ENCODE measurements at places on chromosomes 11 and 22.
A peak's percentile ranks its signal among the peaks of the same experiment; 100 is the strongest.

DNA sequence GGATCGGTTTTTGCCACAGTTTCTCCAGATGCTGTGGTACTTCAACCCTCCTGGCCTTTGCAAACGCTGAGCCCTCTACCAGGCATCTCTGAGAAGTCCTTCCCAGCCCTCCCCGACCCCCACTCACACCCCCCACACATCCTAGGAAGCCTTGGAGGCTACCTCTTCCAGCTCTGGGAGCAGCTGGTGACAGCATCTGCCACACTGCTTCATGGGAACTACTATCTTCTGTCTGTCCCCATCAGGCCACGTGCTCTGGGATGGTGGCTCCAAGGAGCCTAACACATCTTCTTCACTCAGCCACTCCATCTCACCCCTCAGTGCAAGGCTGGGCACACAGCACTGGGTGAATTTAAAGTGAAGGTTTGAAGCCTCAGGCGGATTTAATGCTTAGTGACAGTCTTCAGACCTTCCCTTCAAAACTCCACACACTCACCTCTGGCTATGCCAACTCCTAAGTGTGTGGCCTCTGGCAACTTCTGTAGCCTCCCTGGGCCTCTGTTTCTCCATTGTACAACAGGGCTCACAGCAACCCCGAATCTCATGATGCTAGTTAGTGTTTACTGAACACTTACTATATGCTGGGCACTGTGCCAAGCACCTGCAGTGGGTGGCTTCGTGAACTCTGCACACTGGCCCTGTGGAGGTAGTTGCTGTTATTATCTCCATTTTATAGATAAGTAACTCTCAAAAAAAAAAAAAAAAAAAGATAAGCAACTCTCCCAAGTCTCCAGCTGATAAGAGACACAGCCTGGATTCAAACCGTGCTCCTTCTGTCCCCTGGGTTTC lies 7.3 kb upstream of the TP53I11 start:
- DNase-seq = no peak

GRCh38 chr22:24125941-24126340 lies 55.3 kb upstream of the SUSD2 start:
- no peak for DNase-seq

DNA sequence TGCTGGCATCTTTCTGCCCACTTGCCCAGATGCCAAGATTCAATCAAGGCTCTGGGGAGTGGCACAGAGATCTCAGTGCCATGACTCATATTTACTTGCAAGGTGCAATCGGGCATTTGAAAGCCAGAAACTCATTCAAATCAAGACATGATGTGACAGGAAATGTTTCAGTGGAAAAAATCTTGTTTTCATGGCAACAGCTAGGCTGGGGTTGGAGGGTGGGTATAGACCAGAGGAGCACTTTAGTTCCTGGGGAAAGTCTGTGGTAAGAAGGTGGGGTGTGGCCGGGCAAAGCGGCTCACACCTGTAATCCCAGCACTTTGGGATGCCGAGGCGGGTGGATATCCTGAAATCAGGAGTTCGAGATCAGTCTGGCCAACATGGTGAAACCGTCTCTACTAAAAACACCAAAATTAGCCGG lies 1.2 kb downstream of the MAJIN start:
- no peak for DNase-seq

- no peak for DNase-seq
Measured at GRCh38 chr11:35794850-35795249, 132.3 kb downstream of the TRIM44 start.

DNA sequence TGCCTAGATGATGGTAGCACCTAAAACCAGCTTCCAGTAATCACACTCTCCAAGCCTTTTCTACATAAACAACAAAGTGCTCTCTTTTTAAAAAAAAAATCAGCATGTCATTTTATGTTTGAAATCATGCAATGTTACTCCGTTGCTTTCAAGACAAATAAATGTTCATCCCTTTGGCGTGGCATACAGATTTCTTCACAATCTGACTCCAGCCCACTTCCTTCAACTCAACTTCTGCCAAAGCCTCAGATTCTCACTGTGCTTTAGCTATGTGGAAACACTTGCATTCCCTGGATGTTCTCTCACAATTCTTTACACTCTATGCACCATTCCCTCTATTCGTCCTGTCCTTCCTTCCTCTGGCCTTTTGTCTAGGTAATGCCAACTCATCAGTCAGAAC lies 206.3 kb upstream of the BLID start:
- no peak for DNase-seq

- DNase-seq = no peak
Measured at GRCh38 chr22:38412435-38413084, 42.4 kb downstream of the KCNJ4 start.

GRCh38 chr22:31342389-31343140 lies 3.6 kb downstream of the PATZ1 start:
- DNase-seq = no peak

- DNase-seq = no peak
Measured at GRCh38 chr11:76669901-76670484, 554 bp downstream of the LRRC32 start.

- DNase-seq = no peak
Measured at GRCh38 chr11:91305402-91305801, 919.2 kb upstream of the FAT3 start.

DNA sequence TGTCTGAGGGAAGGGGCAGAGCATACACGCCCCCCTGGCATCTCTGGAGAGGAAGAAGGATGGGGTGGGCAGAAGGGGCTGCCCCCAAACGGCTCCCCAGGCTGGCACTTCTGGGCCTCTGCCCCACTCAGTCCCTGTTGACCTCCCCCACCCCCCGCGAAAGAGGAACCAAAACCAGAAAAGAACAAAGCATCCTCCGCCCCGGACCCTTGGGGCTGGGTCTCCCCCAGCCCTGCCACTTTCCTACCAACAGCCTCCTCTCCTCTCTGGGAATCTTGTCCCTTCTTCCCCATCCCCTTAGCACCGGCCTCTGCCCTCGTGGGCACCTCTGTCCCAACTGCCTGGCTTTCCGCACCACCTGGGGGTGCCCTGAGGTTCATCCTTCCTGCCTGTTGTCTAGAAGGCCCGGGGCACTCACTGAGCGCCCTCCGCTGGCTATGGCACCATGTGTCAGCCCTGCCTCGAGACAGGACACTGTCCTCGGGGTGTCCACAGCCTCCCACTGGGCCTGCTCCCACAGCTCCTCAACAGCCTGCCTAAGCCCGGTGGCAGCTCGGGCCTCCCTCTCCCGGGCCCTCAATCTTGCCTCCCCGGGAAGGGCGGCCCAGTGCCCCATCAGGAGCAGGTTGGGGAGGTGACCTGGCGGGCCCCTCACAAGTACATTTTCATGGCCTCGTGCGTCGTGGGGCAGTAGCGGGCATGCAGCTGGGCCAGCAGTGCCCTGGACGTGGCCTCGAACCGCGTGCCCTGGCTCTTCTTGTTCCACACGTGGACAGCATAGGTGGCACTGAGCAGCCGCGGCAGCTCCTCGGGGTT lies 28.2 kb downstream of the A4GALT start:
- DNase-seq = no peak

DNA sequence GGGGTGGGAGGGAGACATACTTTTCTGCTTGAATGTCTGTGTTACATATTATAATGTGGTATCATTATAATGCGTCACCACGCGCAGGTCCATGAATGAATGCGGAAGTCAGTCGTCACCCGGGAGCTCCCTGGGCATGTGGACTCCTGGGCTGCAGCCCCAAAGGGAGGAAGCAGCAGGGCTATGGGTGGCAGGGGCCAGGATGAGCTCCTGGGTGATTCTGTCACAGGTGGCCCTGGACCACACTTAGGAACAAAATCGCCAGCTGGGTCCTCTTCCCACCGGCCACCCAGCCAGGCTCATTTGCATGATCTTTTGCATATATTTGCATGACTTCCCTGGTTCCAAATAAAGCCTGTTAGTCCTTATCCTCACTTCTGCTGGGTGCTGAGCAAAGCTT lies 51.2 kb downstream of the KCNJ4 start:
- DNase-seq = no peak

- no peak for DNase-seq
Measured at GRCh38 chr11:77999446-78000030, 5.1 kb upstream of the INTS4 start.

- DNase-seq = peak; percentile 11
Measured at GRCh38 chr11:67053896-67054329, 2.7 kb upstream of the RHOD start.

DNA sequence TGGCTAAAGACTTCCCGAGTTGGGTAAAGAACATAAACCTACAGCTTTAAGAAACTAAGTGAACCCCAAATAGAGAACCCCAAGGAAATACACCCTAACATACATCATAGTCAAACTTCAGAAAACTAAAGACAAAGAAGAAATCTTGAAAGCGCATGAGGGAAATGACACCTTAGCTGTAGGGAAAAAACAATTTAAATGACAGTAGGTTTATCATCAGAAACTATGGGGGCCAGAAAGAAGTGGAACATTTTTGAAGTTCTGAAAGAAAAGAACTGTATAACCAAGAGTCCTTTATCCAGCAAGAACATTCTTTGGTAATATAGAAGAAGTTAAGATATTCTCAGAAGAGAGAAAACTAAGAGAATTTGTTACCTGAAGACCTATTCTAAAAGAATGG lies 15.5 kb upstream of the OR2AT4 start:
- no peak for DNase-seq

DNA sequence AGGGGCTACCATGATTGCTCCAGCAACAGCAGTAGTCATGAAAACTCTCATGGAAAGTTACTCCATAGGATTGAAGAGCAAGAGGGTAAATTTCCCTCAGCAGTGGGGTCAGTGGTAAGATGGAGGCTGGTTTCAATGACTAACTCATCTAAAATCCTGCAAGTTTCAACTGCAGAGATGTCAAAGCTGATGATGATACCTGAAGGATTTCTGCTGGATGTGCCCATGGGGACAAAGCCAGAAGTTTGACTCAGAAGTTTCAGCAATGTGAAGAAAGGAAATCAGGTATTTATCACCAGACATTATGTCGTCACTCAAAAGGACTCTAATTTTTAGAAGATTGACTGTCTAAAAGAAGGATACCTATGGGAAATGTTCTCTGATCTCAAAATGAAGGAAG lies 29.1 kb downstream of the RAB38 start:
- no peak for DNase-seq

DNA sequence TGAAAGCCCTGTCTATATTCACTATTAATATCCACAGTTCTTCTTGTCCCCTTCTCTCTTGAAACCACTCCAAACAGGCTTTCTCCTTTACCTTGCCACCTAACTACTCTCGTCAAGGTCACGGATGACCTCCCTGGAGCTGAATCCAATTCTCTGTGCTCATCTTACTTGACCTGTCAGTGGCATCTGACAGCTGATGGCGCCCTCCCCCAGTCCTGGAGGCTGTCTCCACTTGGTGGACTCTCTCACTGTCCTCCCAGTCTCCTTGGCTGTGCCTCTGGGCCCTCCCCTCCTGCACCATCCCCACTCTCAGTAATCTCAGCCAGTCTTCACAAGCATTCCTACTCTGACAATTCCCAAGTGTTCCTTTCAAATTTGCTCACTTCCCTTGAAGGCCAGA lies 8.7 kb downstream of the TNKS1BP1 start:
- DNase-seq = no peak

DNA sequence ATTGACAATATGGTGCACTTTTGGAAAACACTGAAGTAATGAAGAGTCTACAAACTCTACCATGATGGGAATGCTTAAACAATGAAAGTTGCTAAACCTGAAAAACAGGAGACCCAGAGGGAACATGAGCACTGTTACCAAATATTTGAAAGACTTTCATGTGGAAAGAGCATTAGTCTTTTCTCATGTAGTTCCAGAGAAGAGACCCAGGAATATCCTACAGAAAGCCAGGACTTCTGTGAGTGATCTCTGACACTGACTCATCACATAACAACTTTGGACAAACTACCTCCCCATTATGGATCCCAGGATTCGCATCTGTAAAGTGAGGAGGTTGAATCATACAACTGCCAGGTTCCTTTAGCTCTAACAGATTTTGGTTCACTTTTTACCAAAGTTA lies 62.2 kb downstream of the FAM181B start:
- DNase-seq = no peak

DNA sequence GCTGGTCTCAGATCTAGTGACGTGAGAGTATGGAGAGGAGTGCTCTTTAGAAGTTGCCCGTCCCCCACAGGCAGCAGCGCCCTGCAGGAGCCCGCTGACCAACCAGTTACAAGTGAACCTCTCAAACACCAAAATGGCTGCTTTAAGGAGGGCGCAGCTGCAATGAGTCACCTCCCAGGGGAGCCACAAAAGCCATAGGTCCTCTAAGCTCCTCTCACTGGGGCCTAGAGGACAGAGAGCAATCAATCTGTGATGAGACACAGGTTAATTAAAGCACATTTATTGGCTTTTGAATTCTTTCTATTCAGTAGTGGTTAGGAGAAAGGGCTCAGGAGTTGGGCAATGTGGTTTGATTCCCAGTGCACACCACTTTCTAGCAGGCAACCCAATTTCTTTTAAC lies 15.5 kb upstream of the RAPSN start:
- no peak for DNase-seq

DNA sequence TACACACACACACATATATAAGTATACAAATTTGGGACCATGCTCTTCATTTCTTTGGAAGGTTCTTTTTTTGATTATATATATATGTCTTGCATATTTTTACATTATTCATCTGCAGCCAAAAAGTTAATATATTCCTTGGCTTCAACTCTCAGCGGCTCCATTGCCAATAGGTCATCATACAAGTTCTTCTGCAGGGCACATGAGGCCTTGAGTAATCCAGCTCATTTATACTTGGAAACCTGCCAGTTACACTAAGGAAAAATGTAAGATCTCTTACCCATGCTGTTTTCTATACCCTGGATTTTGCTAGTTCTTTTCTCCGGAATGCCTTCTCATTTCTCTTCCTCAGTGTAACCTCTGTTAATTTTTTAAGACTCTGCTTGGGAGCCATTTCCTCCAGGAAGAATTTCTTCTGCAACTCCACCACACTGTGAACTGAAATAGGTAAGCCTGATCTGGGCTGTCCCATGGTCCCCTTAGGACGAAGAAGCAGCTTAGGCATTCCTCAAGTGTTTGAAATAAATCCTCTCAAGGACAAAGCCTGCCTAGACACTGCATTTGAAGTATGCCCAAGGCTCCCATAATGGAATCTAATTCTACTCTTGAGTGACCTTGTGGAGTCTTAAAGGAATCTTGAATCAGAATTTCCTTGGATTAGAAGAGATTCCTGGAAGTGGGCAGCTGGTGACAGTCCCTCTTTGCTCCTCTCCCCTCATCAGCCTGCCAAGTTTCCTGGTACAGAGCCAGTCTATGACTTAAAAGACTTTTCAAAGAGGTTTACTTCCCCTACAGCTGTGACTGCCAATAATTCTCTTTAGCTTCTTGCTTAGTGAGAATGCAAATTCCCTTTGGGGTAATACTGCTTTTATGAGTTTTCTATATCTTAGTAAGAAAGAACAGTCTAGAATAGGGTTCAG lies 182.8 kb downstream of the C11orf87 start:
- no peak for DNase-seq

All from foreskin melanocyte (primary cell).